ENCODE measurements at places on chromosomes 16 and 17.
A peak's percentile ranks its signal among the peaks of the same experiment; 100 is the strongest.

DNA sequence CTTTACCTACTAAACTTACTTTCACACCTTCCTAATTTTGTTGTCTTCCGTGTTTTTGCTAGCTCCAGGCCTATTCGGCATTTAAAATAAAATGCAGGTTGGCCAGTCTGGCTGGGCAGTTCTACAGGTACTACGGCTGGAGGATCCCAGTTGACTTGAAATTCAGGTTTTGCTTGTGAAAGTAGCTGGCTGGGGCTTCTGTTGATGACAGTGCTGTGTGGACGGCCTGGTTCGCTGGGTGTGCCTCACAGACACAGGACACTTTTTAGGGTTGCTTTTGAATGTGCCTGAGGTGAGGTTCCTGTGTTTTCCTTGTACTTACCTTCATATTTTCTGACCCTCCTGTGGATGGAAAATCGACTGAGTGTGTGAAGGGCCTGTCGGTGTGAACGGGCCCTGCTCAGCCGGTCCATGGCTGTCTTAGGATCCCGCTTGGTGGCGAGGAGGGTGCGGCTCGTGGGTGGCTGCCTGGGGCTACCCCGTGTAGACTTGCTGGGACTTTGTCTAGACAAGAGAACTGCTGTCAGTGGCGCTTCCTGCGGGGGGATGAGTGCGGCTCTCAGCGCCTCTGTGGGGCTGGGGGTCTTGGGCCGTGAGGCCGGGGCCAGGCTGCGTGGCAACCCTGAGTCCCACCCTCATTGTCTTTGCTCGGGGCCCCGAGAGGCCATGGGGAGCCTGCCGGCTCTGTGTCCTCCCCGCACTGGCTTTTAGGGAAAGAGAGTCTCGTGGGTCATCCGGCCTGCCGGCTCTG is 18.7 kb upstream of the ZNF750 start:
- peak; percentile 8 for DNase-seq

GRCh38 chr16:78836802-78837491 is 737.5 kb downstream of the WWOX start:
- DNase-seq, result no peak

- no peak for DNase-seq
Observed at GRCh38 chr17:30321314-30321713, 12.5 kb downstream of the TMIGD1 start.

- DNase-seq, result peak; percentile 57
Observed at GRCh38 chr17:63622574-63623390, 565 bp downstream of the MAP3K3 start.

DNA sequence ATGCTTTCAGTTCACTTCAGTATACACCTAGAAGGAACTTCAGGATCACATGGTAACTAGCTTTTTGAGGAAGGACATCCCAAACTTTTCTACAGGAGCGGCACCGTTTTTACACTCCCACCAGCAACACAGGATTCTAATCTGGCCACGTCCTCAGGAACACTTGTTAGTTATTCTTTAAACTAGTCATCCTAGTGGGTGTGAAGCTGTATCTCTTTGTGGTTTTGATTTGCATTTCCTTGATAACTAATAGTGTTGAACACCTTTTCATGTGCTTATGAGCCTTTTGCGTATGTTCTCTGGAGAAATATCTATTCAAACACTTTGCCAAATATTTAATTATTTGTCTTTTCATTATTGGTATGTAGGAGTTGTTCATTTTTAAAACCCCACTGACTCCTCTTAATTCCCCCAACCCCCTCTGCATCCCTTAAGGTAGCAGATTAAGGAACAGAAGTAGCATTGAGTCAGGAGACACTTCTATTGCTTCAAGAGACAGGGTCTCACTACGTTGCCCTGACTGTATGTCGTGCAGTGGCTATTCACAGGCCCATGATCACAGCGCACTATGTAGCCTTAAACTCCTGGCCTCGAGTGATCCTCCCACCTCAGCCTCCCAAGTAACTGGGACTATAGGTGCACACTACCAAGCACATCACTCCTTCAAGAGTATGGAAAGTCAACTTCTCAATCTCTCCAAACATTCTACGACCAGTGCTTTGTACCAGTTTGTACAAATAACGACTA is 25.4 kb downstream of the YWHAE start:
- no peak for DNase-seq

GRCh38 chr16:8675183-8676159 is 1.1 kb downstream of the ABAT start:
- peak; percentile 66 for DNase-seq

DNA sequence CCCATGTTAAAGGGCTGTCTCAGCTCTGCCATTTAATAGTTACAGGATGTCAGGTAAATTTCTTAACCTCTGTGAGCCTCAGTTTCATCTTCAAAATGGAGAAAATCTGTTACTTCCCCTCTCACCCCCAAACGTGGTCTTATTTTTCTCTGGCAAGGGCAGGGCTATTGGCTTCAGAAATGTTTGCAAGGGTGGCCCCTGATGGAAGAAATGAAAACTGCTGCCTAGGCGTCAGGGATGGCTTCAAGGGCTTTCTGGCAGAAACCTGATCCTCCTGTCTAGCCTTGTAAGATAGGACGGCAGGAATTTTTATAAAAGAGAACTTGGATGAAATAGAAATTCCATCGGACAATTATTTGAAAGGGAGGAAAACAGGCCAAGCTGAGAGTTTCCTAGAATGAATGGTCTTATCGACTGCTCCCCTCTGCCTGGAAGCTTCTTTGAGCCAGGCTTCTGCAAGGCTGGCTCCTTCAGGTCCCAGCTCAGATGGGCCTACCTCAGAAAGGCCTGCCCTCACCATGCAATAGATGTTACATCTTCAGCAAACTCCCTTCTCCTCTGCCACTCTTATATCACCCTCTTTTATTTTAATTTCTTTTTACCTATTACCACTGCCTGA is 43.0 kb upstream of the TANGO6 start:
- DNase-seq, result peak; percentile 45

DNA sequence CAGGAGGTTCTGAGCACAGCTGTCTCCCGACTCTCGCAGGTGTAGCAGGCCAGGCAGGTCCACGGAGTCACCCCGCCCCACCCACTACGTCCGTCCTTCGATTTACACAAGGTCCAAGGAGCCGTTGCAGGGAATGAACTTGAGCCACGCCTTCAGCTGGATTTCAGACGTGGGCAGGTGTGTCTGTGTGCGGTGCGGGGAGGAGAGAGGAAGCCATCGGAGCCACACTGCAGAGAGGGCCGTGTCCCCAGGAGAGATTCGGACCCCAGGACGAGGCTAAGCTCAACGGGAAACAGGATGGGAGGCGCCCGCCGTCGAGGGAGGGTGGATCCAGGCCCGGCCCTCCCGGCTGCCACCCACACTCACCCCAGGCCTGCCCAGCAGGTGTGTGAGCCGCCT is 50.3 kb downstream of the RPH3AL start:
- DNase-seq, result no peak

- DNase-seq, result peak; percentile 36
Observed at GRCh38 chr17:876272-876671, 94.1 kb downstream of the MRM3 start.

DNA sequence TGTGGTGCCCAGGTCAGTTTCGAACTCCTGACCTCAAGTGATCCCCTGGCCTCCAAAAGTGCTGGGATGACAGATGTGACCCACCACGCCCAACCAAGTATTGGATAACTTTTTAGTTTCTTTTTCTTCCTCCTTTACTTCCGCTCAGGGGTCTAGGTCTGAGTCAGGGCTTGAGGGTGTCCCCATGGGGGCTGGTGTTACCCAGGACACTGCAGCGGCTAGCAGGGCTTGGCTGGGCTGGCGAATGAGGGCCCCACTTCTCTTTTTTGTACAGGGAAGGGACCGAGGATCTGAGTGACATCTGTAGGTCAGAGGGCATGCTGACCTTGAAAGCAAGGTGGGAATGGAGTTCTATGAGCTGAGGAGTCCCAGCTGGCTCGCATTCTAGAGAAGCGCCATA is 24.9 kb downstream of the RAB11FIP3 start:
- no peak for DNase-seq

GRCh38 chr17:50072130-50072529 is 16.2 kb downstream of the ITGA3 start:
- DNase-seq, result no peak

DNA sequence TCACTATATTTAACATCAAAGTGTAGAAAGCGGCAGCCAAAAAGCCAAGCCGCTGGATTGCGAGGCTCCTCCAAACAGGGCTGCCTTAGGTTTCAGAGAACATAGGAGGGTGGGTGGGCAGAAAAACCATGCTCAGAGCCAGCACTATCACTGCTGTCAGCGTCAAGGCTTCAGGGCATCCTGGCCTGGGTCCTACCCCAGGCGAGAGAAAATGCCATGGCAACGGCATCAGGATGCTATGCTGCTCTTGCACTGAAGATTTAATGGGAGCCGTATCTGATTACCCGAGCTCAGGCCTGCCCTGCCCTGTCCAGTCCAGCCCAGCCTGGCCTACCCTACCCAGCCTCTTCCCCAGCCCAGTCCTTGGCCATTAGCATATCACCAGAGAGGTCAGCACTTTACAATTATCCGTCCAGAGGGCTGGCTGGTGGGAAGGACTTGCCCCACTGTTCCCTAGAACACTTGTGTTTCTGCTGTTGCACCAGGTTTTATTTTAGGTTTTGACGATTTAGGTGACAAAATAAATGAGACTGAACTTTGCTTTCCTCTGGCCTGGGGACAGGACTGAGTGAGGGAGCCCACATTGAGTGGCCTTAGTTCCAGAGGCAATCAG is 61.1 kb downstream of the TOM1L2 start:
- no peak for DNase-seq

DNA sequence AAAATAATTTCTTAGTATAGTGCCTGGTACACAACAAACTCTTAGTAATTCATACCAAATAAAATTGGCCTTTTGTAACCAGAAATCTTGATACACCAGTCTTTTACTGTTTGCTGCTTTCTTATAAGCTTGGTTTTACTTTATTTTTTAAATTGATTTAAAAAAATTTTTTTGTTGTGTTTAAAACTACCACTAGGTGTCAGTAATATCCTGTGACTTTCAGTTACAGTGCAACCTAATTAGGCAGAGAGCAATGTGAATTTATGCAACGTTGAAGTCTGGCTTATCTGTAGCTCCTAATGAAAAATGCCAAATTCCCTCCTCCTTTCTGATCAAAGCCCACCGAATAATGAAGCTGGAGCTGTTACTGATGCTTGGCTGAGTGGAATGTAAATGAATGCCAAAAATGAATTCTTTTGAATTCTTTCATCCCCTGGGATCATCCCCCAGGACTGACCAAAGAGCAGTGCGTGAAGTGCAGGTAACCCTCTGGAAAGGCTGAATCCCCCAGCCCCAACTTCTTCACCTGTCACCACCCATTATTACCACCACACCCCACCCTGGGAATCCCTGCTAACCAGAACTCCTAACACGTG is 3.8 kb downstream of the ERCC4 start:
- no peak for DNase-seq

- no peak for DNase-seq
Observed at GRCh38 chr17:19308398-19308797, 54.1 kb downstream of the B9D1 start.

DNA sequence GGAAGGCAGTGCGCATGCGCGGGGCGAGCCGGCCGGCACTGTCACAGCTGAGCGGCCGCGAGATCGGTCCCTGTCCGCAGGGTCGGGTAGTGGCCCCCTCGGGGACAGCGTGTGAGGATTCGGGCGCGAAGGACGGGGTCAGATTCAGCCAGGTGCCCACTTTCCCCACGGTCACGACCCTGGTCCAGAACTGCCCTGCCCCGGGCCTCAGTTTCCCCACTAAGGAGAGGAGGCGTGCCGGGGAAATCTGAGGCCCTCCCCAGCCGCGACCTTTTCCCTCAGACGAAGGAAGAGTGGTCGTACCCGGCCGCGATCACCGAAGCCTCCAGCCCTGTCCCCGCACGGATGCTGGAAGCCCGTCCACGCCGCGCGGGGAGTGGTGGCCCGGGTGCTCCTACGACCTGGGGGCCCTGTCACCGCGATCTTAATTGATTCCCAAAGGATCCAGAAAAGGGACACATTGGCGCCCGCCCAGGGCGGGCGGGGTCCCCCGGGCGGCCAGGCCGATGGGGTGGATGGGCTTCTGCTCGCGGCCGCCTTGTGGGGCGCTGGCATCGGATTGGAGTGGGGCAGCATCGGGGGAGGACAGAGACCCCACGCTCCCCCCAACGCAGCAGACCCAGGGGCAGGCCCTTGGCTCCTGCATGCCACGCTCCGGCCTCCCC is 57.7 kb downstream of the SRL start:
- no peak for DNase-seq

DNA sequence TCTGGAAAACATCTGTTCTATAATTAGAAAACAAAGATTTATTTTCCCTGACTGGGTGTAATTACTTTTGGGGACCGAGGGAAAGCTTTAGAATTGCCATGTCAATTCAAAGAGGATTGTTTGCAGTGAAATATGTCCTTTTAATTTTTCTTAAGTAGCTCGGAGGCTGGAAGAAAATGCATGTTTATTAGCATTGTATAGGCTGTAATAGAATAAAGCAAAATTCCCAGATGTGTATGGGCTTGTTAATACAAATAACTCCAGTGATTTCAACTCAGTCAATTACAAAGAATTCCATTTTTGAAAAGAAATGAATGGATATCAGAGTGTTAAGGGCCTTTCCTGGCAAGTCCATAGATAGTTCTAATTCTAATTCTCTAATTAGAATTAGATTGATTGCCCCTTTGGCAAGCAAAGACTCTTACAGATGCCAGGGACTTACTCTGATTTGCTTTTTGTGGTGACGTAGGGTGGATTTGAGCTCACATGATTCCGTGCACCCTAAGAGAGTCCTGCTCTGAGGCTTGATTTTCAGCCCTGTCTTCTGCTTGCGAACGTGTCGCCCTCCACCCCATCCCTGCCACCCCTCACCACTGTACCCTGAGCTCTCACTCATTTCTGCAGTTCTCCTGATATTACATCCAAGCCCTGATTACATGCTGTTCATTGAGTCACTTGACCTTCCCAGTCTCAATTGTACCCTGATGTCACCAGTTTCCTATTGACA is 70.0 kb upstream of the FAM20A start:
- no peak for DNase-seq

All from stimulated activated naive CD8-positive, alpha-beta T cell treated with anti-CD3 and anti-CD28 coated beads, Interleukin-15, amount 100 ng/mL, for 72 hours (primary cell).